ENCODE measurements at places on chromosomes 1 and 21. TPM values are rescaled to one million over a fixed set of nuclear protein-coding genes. Genes with fewer than 3 reads are reported as not detected.

GRCh38 chr1:33687000-33687399, 176.9 kb upstream of the HMGB4 start:
- DNase-seq, result no peak

WNT2B gene
- 5.0 TPM for total RNA-seq

GRCh38 chr1:8816264-8816663, 1.2 kb downstream of the RERE start:
- DNase-seq, result no peak

- no peak for DNase-seq
These were observed 11.9 kb downstream of the NIPAL3 start for GRCh38 chr1:24427545-24427862.

DNA sequence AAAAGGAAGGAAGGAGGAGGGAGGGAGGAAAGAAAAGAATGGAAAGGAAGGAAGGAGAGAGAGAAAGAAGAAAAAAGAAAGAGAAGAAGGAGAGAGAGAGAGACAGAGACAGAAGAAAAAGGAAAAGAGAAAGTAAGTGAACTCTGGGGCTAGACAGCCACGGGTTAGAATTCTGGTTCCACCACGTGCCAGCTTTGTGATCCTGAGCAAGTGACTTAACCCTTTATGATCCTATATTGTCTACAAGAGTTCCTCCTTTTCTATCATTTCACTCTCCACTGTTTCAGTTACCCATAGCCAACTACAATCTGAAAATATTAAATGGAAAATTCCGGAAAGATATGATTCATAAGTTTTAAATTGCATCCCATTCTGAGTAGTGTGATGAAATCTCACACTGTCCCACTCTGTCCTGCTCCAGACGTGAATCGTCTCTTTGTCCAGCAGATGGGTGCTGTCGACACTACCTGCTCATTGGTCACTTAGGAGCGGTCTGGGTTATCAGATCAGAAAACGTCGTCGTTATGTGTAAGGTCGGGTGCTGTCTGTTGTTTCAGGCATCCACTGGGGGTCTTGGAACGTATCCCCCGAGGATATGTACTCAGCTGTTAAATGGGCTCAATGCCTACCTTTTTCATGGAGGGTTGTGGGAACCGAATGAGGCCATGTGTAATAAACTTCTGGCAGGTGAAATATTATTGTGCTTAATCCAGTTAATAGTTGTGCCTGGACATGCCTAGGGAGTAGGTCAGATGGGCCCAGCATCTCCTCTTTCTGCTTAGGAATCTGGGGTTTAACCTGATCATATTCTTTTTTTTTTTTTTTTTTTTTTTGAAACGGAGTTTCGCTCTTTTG, 19.1 kb downstream of the TMEM51 start:
- DNase-seq, result no peak

- no peak for DNase-seq
These were observed 40.5 kb downstream of the S100B start for GRCh38 chr21:46564391-46564790.

Data from omental fat pad (tissue), 4 donors.